ENCODE measurements at places on chromosomes 12 and 14.

DNA sequence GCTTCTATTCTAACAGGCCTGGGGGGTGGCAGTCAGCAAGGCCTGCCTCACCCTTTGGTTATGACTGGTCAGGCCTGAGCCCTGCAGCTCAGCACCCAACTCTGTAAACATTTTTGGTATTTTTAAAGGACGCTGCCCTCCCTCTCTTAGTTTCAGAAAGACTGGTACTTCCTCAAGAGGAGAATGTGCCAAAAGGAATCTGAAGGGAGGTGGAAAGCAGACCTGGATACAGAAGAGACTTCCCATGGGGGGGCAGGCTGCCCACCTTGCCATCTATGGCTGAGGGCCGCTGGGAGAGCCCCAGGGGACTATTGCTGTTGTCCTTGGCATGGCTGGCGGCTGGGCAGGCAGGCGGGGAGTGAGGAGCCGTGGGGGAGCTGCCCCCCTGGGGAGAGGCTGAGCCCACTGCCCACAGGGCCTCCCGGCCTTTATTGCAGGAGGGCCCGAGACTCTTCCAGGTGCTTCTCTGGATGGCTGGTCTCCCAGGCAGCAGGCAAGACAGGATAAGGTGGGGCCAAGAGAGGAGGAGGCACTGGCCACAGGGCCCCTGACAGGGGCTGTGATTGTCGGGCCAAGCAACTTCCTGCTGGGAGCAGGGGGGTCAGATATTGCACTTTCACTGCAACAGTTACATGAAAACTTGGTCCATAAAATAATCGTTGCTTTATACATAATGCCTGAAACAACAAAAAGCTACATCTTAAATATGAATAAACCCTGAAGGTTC lies 3.5 kb downstream of the ARL6IP4 start:
- DNase-seq = no peak

GRCh38 chr12:105676694-105677093 lies 346.2 kb downstream of the C12orf75 start:
- no peak for DNase-seq

DNA sequence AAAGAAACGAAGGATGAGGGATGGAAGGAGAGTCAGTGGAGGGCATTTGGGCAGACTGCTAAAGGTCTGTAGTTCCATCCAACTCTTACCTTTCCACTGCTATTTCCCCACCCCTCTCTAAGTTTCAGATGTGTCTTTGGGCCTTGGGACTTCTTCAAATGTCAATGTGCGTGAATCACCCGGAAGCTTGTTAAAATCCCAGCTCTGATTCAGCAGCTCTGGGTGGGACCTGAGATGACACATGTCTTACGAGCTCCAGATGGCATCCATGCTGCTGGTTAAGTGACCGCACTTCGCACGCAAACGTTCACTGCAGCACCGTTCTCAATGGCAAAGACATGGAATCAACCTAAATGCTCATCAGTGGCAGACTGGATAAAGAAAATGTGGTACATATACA lies 309.9 kb downstream of the VRK1 start:
- no peak for DNase-seq

- DNase-seq = no peak
These were observed 137.6 kb upstream of the PPFIA2 start for GRCh38 chr12:81896771-81897170.

DNA sequence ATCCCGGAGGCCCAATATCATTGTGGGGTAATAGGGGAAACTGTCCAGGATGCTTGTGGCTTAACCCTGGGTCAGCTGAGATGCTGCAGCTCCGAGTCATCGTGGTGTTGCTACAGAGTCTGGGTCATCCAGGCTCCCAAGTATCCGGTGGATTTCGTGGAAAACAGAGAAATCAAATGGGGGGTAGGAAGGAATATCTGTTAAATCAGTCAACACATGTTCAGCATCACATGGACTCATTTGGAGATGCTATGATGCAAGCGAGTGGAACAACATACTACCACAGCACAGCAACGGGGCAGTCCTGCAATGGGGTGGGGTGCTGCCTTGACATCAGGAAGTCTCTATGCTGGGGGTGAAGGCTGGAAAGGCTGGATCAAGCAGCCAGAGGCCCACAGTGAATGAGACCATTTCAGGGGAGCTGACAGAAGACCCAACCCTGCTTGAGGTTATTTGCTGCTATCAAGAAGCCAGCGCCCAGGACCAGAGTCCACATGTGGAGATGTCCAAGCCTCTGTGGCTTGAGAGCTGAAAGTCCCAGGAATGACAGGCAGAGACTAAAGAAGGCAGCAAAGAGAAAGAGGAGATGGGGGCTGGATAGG lies 22.9 kb downstream of the VDR start:
- peak; percentile 96 for DNase-seq

GRCh38 chr14:96629558-96630222 lies 127.5 kb downstream of the PAPOLA start:
- no peak for DNase-seq

GRCh38 chr14:71579331-71579730 lies 352.9 kb upstream of the RGS6 start:
- no peak for DNase-seq

DNA sequence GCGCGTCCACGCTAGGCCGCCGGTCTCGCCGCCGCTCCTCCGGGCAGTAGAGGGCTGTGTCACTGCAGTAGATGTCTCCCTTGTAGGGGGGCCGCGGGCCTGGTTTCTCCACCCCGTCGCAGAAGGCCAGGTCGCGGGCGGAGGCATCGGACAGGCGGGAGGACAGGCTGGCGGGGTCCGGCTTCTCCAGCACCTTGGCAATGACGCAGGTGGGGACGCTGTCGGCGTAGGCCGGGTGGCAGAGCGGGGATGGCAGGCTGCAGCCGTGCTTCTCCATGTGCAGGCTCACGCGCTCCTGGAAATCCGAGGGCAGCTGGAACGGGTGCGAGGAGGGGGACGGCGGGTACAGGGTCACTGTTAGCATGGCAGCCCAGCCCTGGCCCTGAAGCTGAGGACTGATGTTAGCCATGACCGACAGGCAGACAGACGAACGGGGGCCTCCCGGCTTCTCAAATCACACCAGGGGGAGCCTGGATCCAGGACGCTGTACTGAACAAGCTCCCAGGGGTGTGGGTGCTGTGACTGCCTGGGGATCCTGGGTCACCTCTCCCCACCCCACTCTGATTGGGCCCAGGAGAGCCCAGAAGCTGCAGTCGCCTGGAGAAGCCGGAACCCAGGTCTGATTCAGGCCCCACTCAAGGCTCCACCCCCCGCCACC lies 48.1 kb downstream of the BEGAIN start:
- DNase-seq = no peak

DNA sequence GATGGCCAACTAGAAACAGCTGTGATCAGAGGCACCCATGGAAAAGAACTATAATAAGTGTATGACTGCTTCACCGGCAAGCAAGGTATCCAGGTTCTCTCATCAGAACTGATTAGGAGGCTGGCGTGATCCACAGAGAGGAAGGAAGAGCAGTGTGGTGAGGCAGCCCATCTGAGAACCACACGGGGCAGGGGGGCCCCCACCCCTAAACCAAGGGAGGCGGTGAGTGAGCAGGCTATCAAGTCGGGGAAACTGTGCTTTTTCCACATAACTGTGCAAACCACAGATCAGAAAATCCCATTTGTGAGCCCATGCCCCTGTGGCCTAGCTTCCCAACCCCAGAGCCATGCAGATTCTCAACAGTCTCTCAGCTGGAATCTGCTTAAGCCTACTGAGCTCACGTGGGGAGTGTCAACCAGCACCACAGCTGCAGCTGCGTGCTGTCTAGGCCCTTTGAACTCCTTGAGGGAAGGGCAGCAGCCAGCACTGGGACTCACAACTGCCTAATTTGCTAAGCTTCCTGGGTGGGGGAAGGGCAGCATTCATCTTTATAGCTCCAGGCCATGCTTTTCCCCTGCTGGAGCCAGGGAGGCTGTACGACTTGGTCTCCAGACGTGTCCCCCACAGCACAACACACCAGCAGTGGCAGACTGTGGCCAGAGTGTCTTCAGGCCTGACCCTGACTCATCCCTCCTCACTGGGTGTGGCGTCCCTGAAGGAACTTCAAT lies 444.4 kb upstream of the ATP2B1 start:
- DNase-seq = no peak

- DNase-seq = no peak
These were observed 95.8 kb downstream of the TMTC3 start for GRCh38 chr12:88237954-88238353.

DNA sequence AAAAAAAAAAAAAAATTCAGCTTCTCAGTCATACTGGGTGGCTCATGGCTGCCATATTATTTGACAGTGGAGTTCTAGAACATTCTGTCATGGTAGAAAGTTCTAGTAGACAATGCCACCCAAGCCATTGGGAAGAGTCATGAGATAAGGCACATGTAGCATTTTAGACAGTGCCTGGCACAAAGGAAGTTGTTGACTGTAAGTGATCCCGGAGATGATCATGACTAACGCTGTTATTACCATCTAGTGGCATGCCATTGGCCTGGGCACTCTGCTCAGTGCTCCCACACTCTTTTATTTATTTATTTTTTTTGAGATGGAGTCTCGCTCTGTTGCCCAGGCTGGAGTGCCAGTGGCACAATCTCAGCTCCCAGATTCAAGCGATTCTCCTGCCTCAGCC lies 80.4 kb downstream of the FOXN4 start:
- no peak for DNase-seq

- no peak for DNase-seq
These were observed 29.5 kb upstream of the EVL start for GRCh38 chr14:100035700-100036099.

DNA sequence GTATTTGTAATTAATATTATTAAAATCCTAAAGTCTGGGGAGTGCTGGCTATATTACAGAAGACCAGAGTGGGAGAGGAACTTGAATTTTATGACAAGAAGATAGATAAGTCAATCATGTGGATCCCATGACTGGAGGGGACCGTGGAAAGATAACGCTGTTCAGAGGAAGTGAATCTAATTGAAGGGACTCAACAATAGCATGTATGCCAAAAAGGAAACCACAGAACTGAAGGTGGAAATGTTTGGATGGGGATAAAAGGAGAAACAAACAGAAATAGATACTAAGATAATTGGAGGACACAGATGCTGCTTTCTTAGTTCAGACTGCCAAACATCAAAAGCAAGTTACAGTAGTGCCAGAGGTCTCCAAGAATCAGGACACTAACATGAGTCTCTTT lies 21.1 kb downstream of the OR6J1 start:
- DNase-seq = no peak

- DNase-seq = peak; percentile 90
These were observed 375.1 kb upstream of the DDHD1 start for GRCh38 chr14:53528185-53528671.

DNA sequence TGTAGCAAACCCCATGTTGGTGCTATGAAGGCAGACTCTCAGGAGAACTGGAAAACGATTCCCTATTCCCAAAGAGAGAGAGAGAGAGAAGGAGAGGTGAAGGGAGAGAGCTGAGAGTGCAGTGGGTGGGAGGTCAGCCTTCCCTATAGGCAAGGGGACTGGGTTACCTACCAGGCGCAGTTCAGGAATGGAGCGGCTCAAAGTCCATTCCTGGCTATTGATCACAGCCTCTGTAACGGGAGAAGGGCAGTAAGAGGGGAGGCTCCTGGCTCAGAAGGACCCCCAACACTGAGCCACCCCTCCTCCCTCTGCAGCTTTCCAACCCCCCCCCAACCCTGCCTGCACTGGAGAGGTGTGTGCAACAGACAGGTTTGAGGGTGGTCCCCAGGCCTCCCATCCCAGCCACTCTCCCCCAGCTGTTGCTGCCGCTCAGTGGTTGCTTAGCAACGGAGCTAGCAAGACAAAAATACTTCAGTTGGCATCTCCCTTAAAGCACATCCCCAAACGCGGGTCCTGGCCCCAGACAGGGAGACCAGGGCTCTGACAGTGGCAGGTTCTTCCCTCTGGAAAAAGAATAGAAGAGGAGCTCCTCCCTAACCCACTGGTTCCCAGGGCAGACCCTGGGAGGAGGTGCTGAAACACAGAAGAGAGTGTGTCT lies 3.2 kb downstream of the AGAP2 start:
- no peak for DNase-seq

DNA sequence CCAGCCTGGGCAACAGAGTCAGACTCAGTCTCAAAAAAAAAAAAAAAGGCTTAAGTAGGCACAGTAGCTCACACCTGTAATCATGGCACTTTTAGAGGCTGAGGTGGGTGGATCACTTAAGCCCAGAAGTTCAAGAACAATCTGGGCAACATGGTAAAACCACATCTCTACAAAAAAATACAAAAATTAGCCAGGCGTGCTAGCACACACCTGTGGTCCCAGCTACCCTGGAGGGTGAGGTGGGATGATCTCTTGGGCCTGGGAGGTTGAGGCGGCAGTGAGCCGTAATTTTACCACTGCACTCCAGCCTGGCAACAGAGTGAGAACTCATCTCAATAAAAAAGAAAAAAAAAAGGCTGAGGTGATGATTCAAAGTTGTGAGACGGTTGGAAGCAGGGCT lies 9.1 kb upstream of the RESF1 start:
- no peak for DNase-seq

DNA sequence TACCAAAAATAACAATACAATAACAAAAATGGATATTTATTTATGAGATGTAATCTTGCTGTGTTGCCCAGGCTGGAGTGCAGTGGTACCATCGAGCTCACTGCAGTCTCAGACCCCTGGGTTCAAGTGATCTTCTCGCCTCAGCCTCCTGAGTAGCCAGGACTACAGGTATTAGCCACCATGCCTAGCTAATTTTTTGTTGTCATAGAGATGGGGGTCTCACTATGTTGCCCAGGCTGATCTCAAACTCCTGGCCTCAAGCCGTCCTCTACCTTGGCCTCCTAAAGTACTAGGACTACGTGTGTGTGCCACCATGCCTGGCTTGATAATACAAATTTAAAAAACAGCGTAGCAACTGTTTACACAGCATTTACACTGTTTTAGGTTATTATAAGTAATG lies 23.1 kb downstream of the ARHGAP5 start:
- DNase-seq = no peak

GRCh38 chr12:26014085-26014484 lies 55.6 kb downstream of the RASSF8 start:
- DNase-seq = no peak

GRCh38 chr12:17301544-17301943 lies 695.6 kb upstream of the LMO3 start:
- DNase-seq = no peak

DNA sequence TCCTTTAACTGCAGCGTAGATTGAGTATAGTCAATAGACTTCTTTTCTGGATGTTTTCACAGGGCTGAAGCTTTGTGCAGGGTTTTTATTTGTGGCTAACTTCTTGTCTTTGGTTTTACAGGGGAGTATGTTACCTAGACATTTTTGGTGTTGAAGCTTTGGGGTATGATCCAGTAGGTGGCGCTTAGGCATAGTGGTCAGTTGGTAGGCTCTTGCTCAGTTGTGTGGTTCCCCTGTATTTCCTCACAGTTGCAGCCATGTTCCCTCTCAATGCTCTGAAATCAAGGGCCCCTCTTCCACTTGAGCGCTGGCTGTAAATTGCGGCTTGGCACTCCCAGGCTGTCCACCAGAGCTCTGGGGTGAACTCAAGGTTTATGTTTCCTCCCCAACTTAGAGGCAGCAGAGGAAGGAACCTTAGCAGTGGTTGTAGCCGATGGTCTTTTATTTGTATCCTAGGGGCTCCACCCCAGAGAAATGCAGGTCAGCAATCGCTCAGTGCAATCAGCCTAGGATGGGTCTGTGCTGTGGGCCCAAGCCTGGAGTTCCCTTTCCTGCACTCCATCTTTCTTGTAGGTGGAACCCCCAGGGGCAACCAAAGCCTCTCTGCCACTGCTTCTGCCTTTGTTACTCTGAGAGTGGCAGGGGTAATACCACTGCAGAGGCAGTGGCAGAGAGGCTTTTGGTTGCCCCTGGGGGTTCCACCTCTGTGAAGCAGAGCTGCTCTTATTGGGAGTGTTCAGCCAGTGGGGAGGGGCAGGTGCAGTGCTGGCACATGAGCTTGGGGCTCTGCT lies 55.1 kb downstream of the CMAS start:
- peak; percentile 15 for DNase-seq

- no peak for DNase-seq
These were observed 443.6 kb upstream of the SOX5 start for GRCh38 chr12:24393071-24393470.

All from AG04450 (cell line).